ENCODE measurements at places on chromosomes 4 and X.

GRCh38 chrX:1453395-1453783, 680 bp upstream of the ASMTL start:
- DNase-seq: no peak

DNA sequence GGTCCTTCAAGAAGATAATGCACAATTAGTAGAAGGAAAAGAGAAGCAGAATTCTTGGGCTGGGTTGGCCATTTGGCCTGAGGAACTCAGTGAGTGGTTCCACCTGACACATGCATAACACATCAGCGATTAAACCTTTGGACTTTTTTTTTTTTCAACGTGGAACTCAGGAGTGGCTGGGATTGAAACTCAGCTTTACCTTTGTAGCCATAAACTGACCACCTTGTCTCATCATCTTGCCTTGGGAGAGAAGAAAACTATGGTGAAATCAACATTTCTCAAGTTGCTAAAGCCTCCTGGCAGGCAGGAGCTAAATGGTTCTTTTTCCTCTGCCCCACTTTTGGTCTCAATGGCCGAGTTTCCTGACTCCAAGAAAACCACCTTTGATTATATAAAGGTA, 16.3 kb downstream of the PTTG2 start:
- no peak for DNase-seq

DNA sequence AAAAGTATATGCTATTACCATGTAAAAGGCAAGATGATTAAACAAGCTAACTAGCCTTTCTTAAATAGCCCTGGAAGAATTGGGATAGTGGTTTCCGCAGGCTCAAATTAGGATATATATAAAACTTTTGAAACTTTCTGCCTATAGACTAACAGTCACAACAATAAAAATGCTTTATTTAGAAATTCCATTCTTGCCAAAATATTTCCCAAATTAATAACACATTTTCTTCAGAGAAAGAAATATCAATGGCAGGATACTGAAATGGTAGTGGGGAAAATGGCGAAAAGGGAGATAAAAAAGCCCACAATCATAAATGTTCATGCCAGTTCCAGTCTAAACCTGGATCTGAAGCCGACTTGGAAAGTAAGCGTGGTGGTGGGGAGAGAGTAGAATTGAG, 56.0 kb downstream of the MAD2L1 start:
- DNase-seq: no peak

- DNase-seq: no peak
These were observed 124.5 kb upstream of the NOCT start for GRCh38 chr4:138890891-138891570.

- DNase-seq: no peak
These were observed 132.6 kb upstream of the MXRA5 start for GRCh38 chrX:3479026-3479425.

DNA sequence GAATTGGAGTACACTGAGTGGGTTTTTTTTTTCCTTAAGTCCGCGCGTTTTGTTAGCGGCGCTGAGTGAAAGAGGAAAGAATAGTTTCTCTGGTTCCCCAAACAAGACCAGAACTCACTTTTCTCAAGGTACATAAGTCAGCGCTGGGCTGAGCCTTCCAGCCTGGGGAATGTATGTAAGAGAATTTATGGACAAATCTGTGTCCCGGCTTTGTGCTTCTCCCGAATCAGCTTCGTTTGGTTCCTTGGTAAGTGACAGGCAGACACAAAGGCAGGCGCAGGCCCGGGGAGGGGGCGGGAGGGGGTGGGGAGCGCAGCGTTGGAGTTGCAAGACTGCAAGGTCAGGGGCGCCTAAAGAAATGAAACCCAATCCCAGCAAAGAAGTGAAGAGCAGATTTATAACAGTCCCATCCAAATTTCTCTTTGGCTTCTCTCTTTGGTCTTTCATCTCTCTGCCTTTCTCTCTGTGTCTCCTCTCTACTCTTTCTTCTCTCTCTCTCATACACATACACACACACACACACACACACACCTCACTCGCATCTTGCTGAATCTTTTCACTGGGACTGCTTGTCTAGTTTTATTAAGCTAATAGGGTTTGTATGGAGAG, 981 bp downstream of the TET2 start:
- peak; percentile 27 for DNase-seq

Measured in activated CD4-positive, alpha-beta T cell treated with anti-CD3 and anti-CD28 coated beads, Interleukin-2, amount 10 ng/mL, durations not matched to agents 7 days and 5 days (primary cell).